ENCODE measurements at places on chromosomes 6 and 20.
A peak's percentile ranks its signal among the peaks of the same experiment; 100 is the strongest.

- DNase-seq = no peak
Observed at GRCh38 chr20:24018796-24019195, 30.2 kb upstream of the GGTLC1 start.

- no peak for DNase-seq
Observed at GRCh38 chr6:27940766-27941165, 16.3 kb upstream of the OR2B6 start.

DNA sequence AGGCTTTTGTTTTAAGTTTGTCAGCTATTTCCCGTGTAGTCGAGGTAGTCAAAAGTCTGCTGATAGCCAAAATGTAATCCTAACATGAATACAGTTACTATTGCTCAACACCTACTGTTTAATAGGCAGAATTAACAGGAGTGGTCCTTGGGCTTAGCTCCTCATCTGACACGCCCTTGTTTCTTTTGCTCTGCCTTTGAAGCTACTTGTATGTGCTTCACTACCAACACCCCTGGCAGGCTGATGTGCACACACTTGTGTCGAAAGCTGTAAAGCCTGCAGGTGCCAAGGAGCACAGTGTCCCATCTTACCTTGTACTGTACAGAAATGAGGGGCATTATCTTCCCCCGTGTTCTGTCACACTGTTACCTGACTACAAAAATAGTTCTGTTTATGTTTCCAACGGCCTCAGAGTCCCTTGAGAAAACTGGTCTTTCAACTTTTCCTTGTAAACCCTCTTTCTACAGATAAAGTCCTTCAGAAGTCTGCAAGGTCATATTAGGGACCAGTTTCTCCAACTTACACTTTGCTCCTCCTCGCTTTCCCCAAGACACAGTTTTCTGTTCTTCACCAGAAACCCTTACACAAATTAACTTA, 9.3 kb downstream of the SDHAF4 start:
- DNase-seq = no peak

- no peak for DNase-seq
Observed at GRCh38 chr20:18388860-18389259, 78.0 kb downstream of the DZANK1 start.

GRCh38 chr6:45541934-45542333, 164.2 kb upstream of the SUPT3H start:
- DNase-seq = no peak

DNA sequence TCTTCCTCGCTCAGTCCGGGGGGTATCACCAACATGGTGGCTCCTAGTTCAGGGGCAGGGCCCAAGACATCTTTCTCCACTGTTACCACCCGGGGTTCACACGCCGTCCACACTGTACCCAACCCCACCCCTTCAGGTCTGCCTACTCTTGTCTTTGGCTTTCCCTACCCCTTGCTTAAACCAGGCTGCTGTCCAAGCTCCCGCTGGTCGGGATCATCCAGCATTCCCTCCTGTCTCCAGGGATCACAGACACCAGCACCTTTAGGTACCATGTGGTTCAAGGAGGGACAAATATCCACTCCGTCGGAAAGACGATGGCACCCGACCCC, 395 bp downstream of the NELFE start:
- no peak for DNase-seq

DNA sequence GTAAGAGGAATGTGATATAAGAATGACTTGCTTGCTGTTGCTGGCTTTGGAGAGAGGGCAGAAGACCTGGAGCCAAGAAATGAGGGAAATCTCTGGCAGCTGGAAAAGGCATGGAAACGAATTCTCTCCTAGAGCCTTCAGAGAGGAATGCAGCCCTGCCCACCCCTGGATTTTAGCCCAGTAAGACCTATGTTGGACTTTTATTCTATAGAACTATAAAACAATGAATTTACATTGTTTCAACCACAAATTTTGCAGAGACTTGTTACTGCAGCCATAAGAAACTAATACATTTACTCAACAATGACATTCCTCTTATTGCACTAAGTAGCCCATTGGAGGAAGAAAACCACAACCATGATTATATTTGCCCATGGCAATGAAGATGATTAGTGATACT, 39.5 kb upstream of the PREP start:
- DNase-seq = no peak

DNA sequence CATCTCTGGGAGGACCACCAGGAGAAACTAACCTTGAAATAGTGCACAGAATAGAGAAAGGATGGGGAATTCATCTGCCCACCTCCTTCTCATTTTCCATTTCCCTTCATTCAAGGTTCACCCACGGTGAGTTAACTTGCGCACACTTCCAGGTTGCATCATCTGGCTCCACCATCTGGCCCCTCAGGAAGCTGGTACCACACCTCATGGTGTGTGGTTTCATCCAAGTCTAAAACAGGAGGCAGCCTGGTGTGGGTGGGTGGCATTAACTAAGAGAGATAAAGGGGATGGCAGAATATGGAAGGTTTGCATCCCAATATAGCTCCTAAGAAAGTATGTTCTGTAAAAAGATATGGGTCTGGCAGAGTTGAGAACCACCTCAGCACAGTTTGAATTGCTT, 3.8 kb downstream of the ZNF334 start:
- DNase-seq = no peak

GRCh38 chr20:3811467-3812258, 8.7 kb upstream of the AP5S1 start:
- DNase-seq = peak; percentile 95

DNA sequence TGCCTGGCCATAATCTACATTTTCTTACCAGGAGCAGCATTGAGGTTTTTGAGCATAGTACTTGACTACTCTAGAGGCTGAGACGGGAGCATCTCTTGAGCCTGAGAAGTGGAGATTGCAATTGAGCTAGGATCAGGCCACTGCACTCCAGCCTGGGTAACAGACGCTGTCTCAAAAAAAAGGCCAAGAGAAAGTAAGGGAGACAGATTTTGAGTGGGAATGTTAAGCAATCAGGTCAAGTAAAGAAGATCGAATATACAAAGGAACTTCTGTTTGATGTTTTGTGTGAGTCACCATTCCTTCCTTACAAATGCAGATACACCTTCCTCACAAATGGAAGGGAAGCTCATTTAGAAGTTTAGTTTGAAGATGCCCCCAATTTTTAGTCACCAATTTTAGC, 4.4 kb downstream of the PNRC1 start:
- no peak for DNase-seq

GRCh38 chr20:49460916-49461315, 21.6 kb downstream of the KCNB1 start:
- DNase-seq = no peak

- no peak for DNase-seq
Observed at GRCh38 chr6:18513253-18513798, 126.2 kb downstream of the RNF144B start.

DNA sequence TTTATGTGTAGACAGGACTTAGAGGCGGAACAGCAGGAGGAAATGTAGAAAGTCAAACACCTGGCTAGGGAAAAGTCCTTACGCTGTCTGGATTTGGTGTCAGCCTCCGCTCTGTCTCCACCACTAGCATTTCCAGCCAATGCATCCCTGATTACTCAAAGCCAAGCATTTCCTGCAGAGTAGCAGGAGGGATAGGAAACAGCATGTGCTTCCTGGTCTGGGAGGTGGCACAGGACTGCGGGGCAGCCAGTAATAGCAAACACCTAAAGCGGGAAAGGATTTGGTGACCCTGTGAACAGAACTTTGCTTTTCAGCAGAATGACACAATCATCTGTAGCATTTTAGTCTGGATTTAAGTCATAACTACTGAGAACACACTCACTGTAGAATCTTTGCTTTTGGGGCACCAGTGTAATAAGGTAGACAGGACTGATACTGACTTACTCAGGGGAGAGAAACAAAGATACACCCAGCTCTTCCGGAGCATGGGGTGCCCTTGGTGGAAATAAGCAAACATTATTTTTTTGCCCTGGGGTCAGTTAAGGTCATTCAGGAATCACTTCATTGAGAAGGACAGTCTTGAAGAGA, 133.3 kb upstream of the AHI1 start:
- DNase-seq = no peak

GRCh38 chr6:74091136-74091793, 395.3 kb downstream of the CD109 start:
- DNase-seq = no peak

GRCh38 chr6:133399426-133399825, 158.3 kb downstream of the EYA4 start:
- DNase-seq = no peak

GRCh38 chr6:3176562-3177355, 19.4 kb upstream of the TUBB2A start:
- DNase-seq = peak; percentile 46

DNA sequence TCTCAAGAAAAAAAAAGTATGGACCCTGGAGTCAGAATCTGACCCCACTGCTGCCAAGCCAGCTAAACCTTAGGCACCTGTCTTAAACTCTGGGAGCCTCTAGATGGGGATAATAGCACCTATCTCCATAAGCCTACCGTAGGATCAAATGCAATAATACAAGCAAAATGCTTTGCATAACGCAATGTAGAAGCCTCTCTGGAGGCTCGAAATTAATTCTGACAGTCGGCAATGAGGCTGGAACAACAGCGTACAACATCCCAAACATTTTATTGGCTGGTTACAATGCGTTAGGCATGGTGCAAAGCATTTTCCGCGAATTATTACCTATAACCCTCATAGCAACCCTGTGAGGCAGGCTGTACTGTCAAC, 521 bp downstream of the CDK5RAP1 start:
- DNase-seq = no peak

DNA sequence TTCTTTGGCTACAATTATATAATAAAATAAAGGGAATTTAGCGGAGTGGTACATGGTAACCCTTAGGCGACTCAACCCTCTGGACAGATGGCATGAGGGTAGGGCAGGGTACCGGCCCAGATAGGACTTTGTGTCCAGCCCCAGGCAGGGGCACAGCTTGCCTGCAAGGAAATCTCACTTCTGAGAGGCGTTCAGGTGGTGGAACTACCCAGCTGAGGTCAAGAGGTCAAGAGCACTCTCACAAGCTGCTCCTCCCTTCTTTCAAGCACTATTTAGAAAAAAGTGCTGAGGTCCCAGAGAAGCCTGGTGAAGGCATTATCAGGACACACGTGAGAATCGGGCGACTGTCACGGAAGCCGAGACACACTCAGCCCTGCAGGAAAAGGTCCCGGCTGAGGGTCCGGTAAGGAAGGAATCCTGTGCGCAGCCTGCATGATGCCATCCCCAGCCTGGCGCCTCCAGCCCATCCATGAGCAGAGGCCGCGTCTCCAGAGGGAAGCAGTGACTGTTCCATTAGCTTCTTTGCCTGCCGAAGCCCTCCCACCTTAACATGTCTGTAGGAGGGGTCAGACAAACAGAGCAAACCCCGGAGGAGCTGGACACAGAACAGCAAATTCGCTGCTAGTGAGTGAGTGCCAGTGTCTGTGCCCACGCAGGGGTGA, 54.8 kb downstream of the WDR27 start:
- no peak for DNase-seq

DNA sequence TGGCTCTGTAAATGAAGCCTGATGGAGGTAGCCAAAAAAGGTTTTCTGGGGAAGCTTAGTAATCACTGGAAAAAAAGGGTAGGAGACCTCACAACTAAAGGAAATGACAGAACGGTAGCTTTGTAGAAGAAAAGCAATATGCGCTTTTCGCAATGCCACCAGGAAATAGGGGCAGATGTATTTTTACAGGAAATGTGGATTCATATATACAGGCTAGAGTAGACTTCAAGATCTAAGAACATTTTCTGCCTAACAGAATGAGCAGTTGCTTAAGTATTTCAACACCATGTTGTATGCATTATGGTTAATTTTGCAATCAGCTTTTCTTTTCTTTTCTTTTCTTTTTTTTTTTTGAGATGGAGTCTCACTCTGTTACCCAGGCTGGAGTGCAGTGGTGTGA, 219.6 kb downstream of the CD83 start:
- no peak for DNase-seq

- DNase-seq = no peak
Observed at GRCh38 chr6:107655864-107656263, 165.9 kb downstream of the SOBP start.

DNA sequence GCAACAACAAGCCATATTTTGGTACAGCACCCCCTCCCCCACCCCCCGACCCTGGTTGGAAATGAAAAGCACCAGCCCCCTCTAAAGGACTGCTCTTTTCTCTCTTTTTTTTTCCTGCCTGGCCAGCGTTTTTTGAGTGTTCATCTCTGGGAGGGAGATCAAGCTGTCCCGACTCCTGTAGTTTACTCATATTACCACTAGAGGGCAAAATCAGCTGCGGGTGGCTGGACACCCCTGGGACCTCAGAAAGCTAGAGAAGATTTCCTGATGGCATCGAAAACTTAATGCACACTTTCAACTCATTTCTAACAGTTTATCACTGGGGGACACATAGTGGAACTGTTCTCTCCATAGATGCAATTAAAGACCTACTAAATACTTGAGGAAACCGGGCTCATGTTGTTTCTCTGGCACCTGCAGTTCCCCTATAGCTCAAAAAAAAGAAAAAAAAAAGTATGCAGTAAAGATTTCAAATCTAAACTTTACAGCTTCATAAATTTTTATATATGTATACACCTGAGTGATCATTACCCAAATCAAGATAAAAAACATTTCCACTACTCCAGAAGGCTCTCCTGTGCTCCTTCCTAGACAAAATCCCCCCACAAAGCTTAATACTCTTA, 24.4 kb downstream of the CNBD2 start:
- peak; percentile 36 for DNase-seq

GRCh38 chr20:41329435-41330342, 10.9 kb upstream of the LPIN3 start:
- DNase-seq = peak; percentile 63

GRCh38 chr6:10511477-10511876, 9.7 kb upstream of the GCNT2 start:
- DNase-seq = no peak

DNA sequence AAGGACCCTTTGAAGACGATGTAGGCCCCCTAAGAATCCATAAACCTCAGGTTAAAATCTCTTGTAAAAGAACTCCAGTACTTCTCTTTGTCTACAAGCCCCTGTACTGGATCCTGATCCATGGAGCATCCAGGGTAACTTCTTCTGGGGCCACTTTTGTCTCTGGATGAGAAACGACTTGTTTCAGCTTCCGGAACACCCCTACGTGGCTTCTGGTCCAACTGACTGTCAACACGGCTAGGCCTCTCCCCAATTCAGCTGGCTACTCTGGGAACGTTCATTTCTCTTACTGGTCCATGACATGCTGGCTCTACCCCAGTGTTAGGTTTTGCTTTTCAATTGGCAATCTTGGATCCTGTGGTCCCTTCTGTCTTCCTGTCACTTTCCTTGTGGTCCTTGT, 198.0 kb downstream of the BACH2 start:
- no peak for DNase-seq

- no peak for DNase-seq
Observed at GRCh38 chr6:143191361-143191760, 130.7 kb downstream of the AIG1 start.
